ENCODE measurements at places on chromosomes 1 and 21.

DNA sequence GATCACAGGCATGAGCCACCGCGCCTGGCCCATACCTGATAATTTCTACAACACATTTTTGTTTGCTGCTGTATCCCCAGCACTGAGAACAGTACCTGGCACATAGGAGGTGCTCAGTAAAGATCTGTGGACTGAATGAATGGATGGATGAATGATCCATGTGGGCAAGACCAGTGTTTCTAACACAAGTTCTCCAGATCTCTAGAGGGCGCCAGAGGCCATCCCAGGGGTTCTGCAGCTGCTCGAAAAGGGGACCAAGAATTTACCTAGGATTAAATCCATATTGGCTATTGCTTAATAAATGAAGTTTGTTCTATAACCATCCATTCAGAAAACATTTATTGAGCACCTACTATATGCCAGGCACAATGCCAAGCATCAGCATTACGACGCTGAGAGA, 167.7 kb downstream of the ACTL8 start:
- H3K36me3 ChIP-seq, result no peaks in the 10 kb centered on the region
- no peak overlapping the region for H3K27ac ChIP-seq
- DNase-seq, result peak; percentile 80
- no peaks in the 10 kb centered on the region for H3K27me3 ChIP-seq
- H3K4me3 ChIP-seq, result no peak overlapping the region

- no peaks in the 10 kb centered on the region for H3K36me3 ChIP-seq
- H3K27ac ChIP-seq, result no peak overlapping the region
- DNase-seq, result no peak
- H3K4me1 ChIP-seq, result no peaks in the 10 kb centered on the region
- no peaks in the 10 kb centered on the region for H3K27me3 ChIP-seq
Observed at GRCh38 chr1:171833091-171833825, 8.0 kb upstream of the DNM3 start.

GRCh38 chr21:41678924-41679318, 87.9 kb downstream of the RIPK4 start:
- H3K4me1 ChIP-seq, result no peaks in the 10 kb centered on the region
- H3K4me3 ChIP-seq, result no peak overlapping the region
- no peaks in the 10 kb centered on the region for H3K27me3 ChIP-seq
- H3K27ac ChIP-seq, result no peak overlapping the region

- no peaks in the 10 kb centered on the region for H3K36me3 ChIP-seq
- no peak for DNase-seq
- H3K4me1 ChIP-seq, result peaks cover 8% of the 10 kb centered on the region
Observed at GRCh38 chr1:54994355-54994990, 4.3 kb upstream of the BSND start.

DNA sequence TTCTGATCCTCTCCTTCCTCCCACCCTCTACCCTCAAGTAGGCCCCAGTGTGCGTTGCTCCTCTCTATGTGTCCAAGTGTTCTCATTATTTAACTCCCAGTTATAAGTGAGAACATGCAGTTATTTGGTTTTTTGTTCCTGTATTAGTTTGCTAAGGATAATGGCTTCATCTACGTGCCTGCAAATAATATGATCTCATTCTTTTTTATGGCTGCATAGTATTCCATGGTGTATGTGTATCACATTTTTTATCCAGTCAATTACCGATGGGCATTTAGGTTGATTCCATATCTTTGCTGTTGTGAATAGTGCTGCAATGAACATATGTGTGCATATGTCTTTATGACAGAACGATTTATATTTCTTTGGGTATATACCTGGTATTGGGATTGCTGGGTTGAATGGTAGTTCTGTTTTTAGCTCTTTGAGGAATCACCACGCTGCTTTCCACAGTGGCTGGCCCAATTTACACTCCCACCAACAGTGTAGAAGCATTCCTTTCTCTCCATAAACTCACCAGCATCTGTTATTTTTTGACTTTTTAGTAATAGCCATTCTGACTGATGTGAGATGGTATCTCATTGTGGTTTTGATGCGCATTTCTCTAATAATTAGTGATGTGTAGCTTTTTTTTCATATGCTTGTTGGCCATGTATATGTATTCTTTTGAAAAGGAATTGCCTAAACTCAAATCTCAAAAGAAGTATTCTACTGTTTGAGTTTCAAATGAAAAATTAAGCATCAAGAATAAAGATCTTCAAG, 116.9 kb downstream of the ETS2 start:
- H3K4me3 ChIP-seq, result no peak overlapping the region
- no peaks in the 10 kb centered on the region for H3K4me1 ChIP-seq
- no peaks in the 10 kb centered on the region for H3K36me3 ChIP-seq
- H3K27me3 ChIP-seq, result no peaks in the 10 kb centered on the region

- no peaks in the 10 kb centered on the region for H3K4me1 ChIP-seq
- H3K27ac ChIP-seq, result no peak overlapping the region
- DNase-seq, result no peak
- H3K36me3 ChIP-seq, result no peaks in the 10 kb centered on the region
- H3K27me3 ChIP-seq, result no peaks in the 10 kb centered on the region
Observed at GRCh38 chr21:45607909-45608295, 35.6 kb upstream of the PCBP3 start.

- DNase-seq, result no peak
- H3K4me1 ChIP-seq, result no peaks in the 10 kb centered on the region
- no peak overlapping the region for H3K27ac ChIP-seq
- H3K4me3 ChIP-seq, result no peak overlapping the region
Observed at GRCh38 chr1:3225661-3226060, 156.7 kb downstream of the PRDM16 start.

DNA sequence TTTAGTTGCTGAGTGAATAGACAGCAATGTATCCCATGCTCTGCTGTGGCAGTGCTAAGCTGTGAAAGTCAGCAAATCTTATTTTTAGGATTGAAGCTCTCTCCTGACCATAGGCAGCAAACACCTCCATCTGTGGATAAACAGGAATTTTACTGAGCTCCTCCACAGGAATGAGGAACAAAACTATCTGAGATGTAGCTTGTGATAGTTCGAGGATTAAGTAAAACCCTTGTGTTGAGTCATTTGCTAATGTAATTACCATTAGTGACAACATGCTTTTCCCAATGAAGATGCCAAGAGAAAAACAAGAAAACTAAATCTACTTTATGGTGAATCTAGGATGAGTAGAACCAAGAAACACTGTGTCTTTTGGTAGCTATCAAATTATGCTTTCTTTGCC, 122.7 kb downstream of the CLEC20A start:
- no peaks in the 10 kb centered on the region for H3K27me3 ChIP-seq
- H3K4me1 ChIP-seq, result no peaks in the 10 kb centered on the region
- no peak overlapping the region for H3K4me3 ChIP-seq
- H3K36me3 ChIP-seq, result no peaks in the 10 kb centered on the region
- no peak for DNase-seq
- H3K27ac ChIP-seq, result no peak overlapping the region

DNA sequence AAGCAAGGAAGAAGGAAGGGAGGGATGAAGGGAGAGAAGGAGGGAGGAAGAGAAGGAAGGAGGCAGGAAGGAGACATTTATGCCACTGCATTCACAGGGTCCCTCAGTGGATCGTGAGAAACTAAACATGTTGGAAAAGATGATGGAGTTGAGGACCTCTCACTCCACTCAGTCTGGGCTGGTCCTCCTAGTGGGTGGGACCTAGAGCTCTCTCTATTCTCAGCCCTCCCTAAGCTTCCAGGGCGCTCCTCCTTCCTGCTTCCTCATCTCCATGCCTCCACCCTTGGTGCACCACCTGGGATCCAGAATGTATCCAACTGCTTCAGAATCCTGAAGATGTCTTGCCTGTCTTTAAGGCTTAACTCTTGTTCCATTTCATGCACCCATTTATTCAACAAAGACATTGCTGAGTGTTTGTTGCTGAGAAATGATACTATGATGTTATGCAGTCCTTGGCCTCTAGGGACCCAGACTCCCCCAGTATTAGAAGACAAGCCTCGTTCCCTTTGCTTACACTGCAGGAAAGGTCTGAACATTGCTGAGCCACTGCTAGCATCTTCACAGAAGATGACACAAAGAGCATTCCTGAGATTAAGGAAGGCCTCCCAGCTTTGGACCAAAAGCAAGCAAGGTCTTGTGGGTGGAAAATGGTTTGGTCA, 88.5 kb downstream of the BEND5 start:
- DNase-seq, result no peak
- no peaks in the 10 kb centered on the region for H3K4me1 ChIP-seq
- H3K27ac ChIP-seq, result no peak overlapping the region
- no peak overlapping the region for H3K4me3 ChIP-seq
- no peaks in the 10 kb centered on the region for H3K36me3 ChIP-seq

GRCh38 chr1:1260843-1261560, 12.7 kb downstream of the UBE2J2 start:
- DNase-seq, result no peak
- peaks cover 14% of the 10 kb centered on the region for H3K36me3 ChIP-seq
- no peak overlapping the region for H3K4me3 ChIP-seq

DNA sequence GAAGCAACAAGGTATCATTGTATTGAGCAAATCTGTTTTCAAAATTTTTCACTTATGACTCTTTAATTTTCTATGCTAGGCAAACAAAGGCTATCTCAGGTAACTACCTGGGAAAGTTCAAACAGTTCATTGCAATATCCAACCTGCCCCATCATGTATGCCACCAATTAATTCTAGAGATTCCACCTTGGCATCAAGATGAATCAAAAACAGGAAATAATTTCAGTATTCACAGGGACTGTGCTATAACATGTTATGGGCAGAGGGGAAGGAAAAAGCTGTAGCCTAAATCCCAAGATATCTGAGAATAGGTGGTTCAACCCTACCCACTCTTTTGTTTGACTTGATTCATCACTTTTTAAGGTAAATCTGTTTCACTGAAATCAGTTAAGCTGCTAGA, 67.5 kb upstream of the SH3GLB1 start:
- DNase-seq, result no peak
- H3K27me3 ChIP-seq, result peaks cover 3% of the 10 kb centered on the region

DNA sequence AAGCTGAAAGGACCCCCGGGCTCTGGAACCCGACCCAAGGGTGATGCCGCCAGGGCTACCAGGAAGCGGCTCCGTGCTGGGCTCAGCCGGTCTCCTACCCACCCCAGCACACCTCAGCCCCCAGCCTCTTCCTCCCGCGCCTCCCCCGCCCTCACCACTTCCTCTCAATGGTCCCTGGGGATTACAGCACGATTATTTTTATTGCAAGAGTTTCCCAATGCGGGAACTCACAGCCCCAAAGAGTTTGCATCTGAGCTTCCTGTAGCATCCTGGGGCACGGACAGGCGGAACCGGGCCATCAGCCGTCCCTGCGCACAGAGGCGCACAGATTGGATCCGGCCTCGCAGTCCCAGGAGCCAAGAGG, 8.7 kb upstream of the SLX9 start:
- H3K4me3 ChIP-seq, result peak overlapping the region; percentile 75
- peak; percentile 98 for DNase-seq

GRCh38 chr1:20411196-20411980, 74.6 kb downstream of the CAMK2N1 start:
- no peak for DNase-seq
- H3K36me3 ChIP-seq, result no peaks in the 10 kb centered on the region
- no peaks in the 10 kb centered on the region for H3K27me3 ChIP-seq
- no peak overlapping the region for H3K4me3 ChIP-seq
- peaks cover 53% of the 10 kb centered on the region for H3K4me1 ChIP-seq

- H3K27me3 ChIP-seq, result no peaks in the 10 kb centered on the region
- H3K4me1 ChIP-seq, result no peaks in the 10 kb centered on the region
- H3K36me3 ChIP-seq, result no peaks in the 10 kb centered on the region
- no peak overlapping the region for H3K27ac ChIP-seq
- DNase-seq, result peak; percentile 77
- H3K4me3 ChIP-seq, result no peak overlapping the region
Observed at GRCh38 chr1:9181176-9181906, 52.4 kb upstream of the GPR157 start.

- peak; percentile 93 for DNase-seq
- H3K36me3 ChIP-seq, result no peaks in the 10 kb centered on the region
- H3K27me3 ChIP-seq, result no peaks in the 10 kb centered on the region
- peak overlapping the region; percentile 32 for H3K27ac ChIP-seq
- peaks cover 30% of the 10 kb centered on the region for H3K4me1 ChIP-seq
- no peak overlapping the region for H3K4me3 ChIP-seq
Observed at GRCh38 chr1:167555971-167556714, 2.6 kb upstream of the CREG1 start.

- no peak overlapping the region for H3K27ac ChIP-seq
- no peak for DNase-seq
- H3K36me3 ChIP-seq, result no peaks in the 10 kb centered on the region
- no peaks in the 10 kb centered on the region for H3K4me1 ChIP-seq
- no peak overlapping the region for H3K4me3 ChIP-seq
Observed at GRCh38 chr1:206854401-206855129, 10.9 kb upstream of the IL20 start.

DNA sequence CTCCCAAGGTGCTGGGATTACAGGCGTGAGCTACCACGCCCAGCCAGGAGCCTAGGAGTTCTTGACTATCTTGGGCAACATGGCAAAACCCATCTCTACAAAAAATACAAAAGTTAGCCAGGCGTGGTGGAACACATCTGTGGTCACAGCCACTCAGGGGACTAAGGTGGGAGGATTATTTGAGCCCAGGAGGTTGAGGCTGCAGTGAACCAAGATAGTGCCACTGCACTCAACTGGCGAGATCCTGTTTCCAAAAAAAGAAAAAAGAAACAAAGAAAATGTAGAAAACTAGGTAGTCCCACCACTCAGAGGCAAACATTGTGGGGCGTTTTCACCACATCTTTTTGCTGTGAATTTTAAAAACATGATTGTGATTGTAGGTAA, 141.3 kb downstream of the ZZZ3 start:
- H3K4me1 ChIP-seq, result peaks cover 33% of the 10 kb centered on the region
- peak; percentile 63 for DNase-seq
- no peaks in the 10 kb centered on the region for H3K27me3 ChIP-seq
- H3K36me3 ChIP-seq, result no peaks in the 10 kb centered on the region

DNA sequence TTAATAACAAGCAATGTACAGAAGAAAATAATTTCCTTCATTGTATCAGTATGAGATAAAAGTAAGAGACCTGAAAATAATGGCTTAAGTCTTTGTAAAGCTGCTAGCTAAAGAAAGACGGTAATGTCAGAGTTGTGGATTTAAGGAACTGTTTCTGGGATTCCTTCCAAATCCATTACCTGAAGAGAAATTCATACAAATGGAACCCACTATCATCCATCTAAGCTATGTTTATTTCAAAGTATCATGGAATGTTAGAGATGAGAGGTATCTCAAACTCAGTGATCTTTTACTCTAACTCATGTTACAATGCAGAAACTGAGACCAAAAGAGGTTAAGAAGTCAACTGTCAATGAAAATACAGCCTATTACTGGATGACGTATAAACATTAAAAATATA, 197.7 kb downstream of the DENND1B start:
- no peaks in the 10 kb centered on the region for H3K36me3 ChIP-seq
- no peak for DNase-seq
- no peaks in the 10 kb centered on the region for H3K27me3 ChIP-seq
- H3K27ac ChIP-seq, result no peak overlapping the region

- H3K27ac ChIP-seq, result no peak overlapping the region
- H3K36me3 ChIP-seq, result no peaks in the 10 kb centered on the region
- H3K4me1 ChIP-seq, result no peaks in the 10 kb centered on the region
- no peak overlapping the region for H3K4me3 ChIP-seq
- H3K27me3 ChIP-seq, result no peaks in the 10 kb centered on the region
- no peak for DNase-seq
Observed at GRCh38 chr1:41322101-41322661, 39.1 kb upstream of the FOXO6 start.

- no peak overlapping the region for H3K4me3 ChIP-seq
- no peaks in the 10 kb centered on the region for H3K4me1 ChIP-seq
- H3K36me3 ChIP-seq, result no peaks in the 10 kb centered on the region
- no peaks in the 10 kb centered on the region for H3K27me3 ChIP-seq
- H3K27ac ChIP-seq, result no peak overlapping the region
- no peak for DNase-seq
Observed at GRCh38 chr1:205077934-205078311, 6.3 kb downstream of the TMEM81 start.

- H3K4me3 ChIP-seq, result no peak within 1 kb of the TSS
- H3K36me3 ChIP-seq, result no peaks in the 10 kb centered on the region
- H3K4me1 ChIP-seq, result peaks cover 22% of the 10 kb centered on the region
- no peak for DNase-seq
Observed at GRCh38 chr1:1631782-1632420, at the start of gene MMP23B. Gene MMP23B, plus strand, starts transcription at chr1:1632173. Its CDS starts 46 bp downstream, at chr1:1632219.

All from Karpas-422 (cell line).